ENCODE measurements at places on chromosomes 7 and 10. TPM values are rescaled to one million over a fixed set of nuclear protein-coding genes. Genes with fewer than 3 reads are reported as not detected.

Gene NAT16
- not detected for total RNA-seq

Gene MAPK8
- total RNA-seq, result 41.7 TPM

Gene GPER1
- total RNA-seq, result 0.24 TPM

Gene DYNC1I1
- not detected for total RNA-seq

Gene LGI1
- total RNA-seq, result not detected
